ENCODE measurements at places on chromosomes 7 and 10. TPM values are rescaled to one million over a fixed set of nuclear protein-coding genes. Genes with fewer than 3 reads are reported as not detected.

The TSPAN13 gene
- 8.5 TPM for total RNA-seq

The DYDC1 gene
- total RNA-seq = not detected

The TAS2R41 gene
- total RNA-seq = 1.0 TPM

The CPA2 gene
- 0.72 TPM for total RNA-seq

The NXPH1 gene
- total RNA-seq = not detected

The HMX2 gene
- not detected for total RNA-seq

DNA sequence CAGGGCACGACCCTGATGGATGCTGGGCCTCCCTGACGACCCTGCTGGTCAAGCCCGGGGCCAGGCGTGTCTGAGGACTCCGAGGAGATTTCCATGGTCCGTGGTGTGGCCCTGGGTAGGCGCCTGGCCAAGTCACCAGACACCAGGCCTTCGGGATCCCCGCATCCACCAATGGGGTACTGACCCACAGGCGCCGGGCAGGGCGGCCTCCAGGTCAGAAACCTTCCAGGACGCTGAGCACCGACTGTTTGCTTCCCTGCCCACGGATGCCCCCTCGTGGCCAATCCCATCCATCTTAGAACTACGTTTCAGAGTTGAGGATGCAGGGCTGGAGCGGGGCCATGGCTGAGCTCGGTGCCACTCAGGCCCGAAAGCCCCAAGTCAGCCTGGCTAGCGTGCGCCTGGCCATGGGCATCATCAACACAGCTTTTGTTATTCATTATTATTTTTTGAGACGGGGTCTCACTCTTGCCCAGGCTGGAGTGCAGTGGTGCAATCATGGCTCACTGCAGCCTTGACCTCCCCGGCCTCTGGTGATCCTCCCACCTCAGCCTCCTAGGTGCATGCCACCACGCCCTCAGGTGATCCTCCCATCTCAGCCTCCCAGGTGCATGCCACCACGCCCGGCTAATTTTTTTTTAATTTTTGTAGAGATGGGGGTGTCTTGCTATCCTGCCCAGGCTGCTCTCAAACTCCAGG, 7.1 kb upstream of the AMZ1 start:
- H3K4me1 ChIP-seq = no peaks in the 10 kb centered on the region
- peak; percentile 95 for DNase-seq
- H3K36me3 ChIP-seq = no peaks in the 10 kb centered on the region
- no peak overlapping the region for H3K4me3 ChIP-seq
- no peaks in the 10 kb centered on the region for H3K27me3 ChIP-seq

DNA sequence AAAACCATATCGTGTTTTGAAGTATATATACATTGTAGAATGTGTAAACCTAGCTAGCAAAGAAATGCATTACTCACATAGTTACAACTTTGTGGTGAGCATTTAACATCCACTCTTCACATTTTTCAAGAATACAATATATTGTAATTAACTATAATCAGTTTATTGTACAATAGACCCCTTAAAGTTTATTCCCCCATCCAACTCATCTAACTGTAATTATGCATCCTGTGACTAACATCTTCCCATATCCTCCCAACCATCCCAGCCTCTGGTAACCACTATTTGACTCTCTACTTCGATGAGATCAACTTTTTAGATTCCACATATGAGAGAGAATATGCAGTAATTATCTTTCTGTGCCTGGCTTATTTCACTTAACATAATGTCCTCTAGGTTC, 526.4 kb downstream of the KIF20B start:
- no peak overlapping the region for H3K4me3 ChIP-seq
- DNase-seq = no peak
- H3K27me3 ChIP-seq = no peaks in the 10 kb centered on the region
- H3K27ac ChIP-seq = no peak overlapping the region
- H3K4me1 ChIP-seq = no peaks in the 10 kb centered on the region

DNA sequence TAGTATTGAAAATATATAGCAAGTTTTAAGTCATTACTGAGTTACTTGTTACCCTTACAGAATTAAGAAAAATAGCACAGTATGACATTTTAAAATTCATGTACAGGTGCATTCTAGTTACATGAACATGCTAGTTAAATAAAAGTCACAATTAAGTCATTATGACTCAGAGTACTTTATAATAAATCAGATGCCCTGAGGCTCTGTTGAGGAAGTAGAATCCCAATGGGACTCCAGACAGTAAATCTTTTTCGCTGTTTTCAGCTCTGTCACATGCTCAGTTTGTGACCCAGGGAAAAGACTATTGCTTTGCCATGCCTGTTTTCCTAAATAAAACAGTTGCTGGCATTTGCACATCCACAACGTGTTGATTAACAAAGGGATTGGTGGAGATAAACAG, 21.0 kb downstream of the NUDT13 start:
- H3K4me1 ChIP-seq = no peaks in the 10 kb centered on the region
- no peak overlapping the region for H3K4me3 ChIP-seq
- no peak overlapping the region for H3K27ac ChIP-seq

DNA sequence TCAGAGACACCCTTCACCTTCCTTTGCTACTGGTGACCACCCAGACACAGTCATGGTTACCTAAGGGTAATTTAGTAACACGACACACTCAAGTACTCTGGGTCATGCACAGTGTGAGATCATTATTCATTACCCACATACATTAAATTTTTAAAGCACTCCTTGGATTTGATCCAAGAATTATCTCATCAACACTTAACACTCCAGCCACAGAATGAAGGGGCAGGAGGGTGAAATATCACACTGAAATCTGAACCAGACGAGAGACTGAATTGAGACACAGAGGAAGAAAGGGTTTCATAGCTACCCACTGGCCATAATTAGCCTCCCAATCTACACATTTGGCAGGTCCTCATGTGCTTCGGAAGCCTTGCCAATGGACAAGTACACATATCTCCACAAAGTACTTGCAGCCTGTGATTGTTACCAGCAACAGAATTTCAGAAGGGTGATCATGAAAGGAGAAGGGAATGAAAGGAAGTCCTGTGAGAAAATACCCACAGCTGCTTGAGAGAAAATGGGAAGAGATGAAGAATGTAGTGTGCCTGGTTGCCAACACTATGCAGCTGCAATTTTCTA, 189.3 kb downstream of the POLR1F start:
- H3K27ac ChIP-seq = no peak overlapping the region
- DNase-seq = no peak
- H3K4me1 ChIP-seq = no peaks in the 10 kb centered on the region
- no peaks in the 10 kb centered on the region for H3K36me3 ChIP-seq
- no peaks in the 10 kb centered on the region for H3K27me3 ChIP-seq

DNA sequence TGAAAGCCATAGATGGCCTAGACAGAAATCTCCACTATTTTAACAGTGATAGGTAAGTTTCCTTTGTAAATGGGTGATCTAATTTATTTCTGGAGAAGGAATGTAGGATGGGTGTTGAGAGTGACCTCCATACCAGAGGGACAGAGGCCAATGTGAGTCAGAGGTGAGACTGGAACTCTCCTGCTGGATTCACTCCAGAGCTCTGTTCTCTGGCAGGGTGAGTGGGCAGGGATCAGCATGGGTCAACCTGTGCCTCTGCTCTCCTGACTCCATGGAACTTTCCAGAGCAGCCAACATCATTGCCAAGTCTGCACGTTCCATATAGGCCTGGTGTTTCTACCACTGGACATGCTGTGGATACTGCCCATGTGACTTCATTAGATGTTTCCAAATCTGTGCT, 11.4 kb downstream of the AKR1C3 start:
- no peak overlapping the region for H3K4me3 ChIP-seq
- no peaks in the 10 kb centered on the region for H3K4me1 ChIP-seq
- no peaks in the 10 kb centered on the region for H3K27me3 ChIP-seq
- peaks cover 11% of the 10 kb centered on the region for H3K36me3 ChIP-seq
- DNase-seq = no peak

GRCh38 chr7:74272305-74273038, 16.7 kb upstream of the CLIP2 start:
- H3K27me3 ChIP-seq = no peaks in the 10 kb centered on the region
- H3K27ac ChIP-seq = no peak overlapping the region
- no peak overlapping the region for H3K4me3 ChIP-seq
- H3K36me3 ChIP-seq = no peaks in the 10 kb centered on the region
- H3K4me1 ChIP-seq = no peaks in the 10 kb centered on the region

- no peak overlapping the region for H3K4me3 ChIP-seq
- no peak for DNase-seq
- no peak overlapping the region for H3K27ac ChIP-seq
- H3K4me1 ChIP-seq = no peaks in the 10 kb centered on the region
Observed at GRCh38 chr7:2583798-2584580, 25.2 kb downstream of the IQCE start.

DNA sequence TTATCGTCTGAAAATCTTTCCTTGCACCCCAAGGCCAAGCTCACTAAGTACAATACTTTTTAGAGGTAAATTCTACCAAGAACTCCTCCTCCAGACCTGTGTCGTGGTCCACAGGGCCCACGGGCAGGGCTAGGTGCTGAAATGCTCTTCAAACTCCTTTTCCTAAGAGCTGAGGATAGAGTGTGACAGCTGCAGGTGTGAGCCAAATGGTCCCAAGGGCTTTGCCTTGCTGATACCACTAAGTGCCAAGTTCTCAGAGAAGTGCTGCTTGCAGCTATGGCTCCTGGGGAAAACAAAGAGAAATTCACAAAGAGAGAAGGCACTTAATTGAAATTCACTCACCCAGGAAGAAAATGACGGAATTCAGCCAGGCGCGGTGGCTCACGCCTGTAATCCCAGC, 868.9 kb upstream of the AUTS2 start:
- no peaks in the 10 kb centered on the region for H3K36me3 ChIP-seq
- no peak overlapping the region for H3K4me3 ChIP-seq

DNA sequence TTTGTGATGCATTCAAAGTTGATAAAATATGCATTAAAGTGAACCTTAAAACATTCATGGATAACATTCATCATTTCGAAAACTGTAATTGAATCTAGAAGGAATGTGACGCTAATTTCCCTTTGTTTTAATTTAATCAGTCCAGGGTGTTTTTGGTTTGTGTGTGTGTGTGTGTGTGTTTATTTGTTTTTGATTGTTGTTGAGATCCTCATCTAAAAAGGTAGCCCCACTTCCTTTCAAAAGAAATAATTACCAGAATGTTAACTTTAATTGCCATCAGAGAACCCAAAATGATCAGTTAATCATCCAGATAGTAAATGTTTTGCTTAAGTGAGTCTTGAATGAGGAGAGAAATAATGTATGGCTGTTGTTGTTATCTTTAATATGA, 74.5 kb upstream of the PTPRZ1 start:
- no peak overlapping the region for H3K27ac ChIP-seq
- no peaks in the 10 kb centered on the region for H3K27me3 ChIP-seq
- no peaks in the 10 kb centered on the region for H3K4me1 ChIP-seq
- H3K4me3 ChIP-seq = no peak overlapping the region
- no peaks in the 10 kb centered on the region for H3K36me3 ChIP-seq

GRCh38 chr10:84076540-84077195, 62.6 kb upstream of the GHITM start:
- no peak for DNase-seq
- H3K4me1 ChIP-seq = no peaks in the 10 kb centered on the region
- no peak overlapping the region for H3K27ac ChIP-seq

DNA sequence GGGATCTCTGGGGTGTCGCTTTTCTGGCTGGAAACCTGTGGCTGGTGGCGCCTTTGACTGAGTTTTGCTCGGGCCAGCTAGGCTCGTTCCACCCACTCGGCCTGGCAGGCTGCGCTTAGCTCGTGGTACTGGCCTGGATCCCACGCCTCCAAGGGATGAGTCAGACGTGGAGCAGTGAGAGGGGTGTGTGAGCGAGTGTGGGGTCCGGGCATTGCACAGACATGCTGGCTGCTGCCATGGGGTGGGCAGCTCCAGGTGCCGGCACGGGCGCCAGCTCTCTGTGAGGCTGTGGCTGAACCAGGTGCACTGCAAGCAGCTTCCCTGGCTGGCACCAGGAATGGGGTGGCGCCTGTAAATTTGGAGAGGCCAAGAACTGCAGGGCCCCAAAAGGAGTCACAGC, 63.1 kb upstream of the CACNA2D1 start:
- no peak overlapping the region for H3K27ac ChIP-seq
- no peaks in the 10 kb centered on the region for H3K36me3 ChIP-seq
- H3K27me3 ChIP-seq = no peaks in the 10 kb centered on the region
- peak; percentile 81 for DNase-seq
- H3K4me3 ChIP-seq = no peak overlapping the region
- H3K4me1 ChIP-seq = no peaks in the 10 kb centered on the region

DNA sequence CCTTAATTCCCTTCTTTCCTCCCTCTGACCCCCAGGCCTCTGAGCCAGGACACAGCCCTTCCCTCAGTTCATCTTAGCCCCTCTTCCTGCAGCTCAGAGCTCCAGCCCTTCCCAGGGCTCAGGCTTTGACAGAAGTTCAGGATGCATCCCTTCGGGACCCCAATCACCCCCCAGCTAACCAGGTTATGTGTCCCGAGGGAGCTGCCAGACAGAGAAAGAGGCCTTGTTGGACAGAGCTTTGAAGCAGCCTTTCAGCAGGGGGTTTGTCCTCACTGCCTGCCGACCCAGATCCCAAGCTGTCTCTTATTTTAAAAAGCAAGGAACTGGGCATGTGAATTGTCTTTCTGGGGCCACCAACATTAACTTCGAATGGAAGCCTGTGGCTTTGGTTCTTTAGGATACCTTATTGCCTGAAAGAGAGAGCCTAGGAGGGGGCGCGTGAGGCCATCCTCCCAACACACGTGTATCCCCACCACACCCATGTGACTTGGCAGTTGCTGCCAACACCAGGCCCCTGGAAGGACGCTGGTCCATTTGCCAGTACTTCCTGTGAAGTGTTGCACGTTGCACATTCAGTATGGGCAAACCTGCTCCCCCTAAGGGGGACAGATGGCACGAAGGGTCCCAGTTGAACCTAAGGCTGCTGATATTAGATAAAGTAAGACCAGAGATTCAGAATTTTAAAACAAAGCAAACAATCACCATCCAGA, 858 bp downstream of the CCDC136 start:
- no peak for DNase-seq
- H3K4me1 ChIP-seq = no peaks in the 10 kb centered on the region
- no peaks in the 10 kb centered on the region for H3K36me3 ChIP-seq
- H3K27me3 ChIP-seq = no peaks in the 10 kb centered on the region
- no peak overlapping the region for H3K4me3 ChIP-seq

DNA sequence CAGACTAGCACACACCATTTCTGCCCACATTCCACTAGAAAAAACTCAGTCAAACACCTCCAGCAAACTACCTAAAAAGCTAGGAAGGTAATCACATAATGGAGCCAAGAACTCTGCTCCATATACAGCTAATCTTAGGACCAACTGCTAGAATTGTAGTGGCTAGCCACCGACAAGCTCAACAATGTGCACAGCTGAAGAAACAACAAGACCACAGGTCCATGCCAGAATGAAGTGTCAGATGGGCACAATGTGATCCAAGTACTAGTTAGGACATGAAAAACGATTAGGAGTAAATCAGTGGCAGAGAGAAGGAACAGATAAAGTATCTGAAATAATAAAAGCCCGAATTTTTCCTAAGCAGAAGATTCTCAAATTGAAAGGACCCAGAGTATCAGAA, 38.6 kb downstream of the TMEM106B start:
- DNase-seq = no peak
- H3K4me1 ChIP-seq = no peaks in the 10 kb centered on the region
- H3K36me3 ChIP-seq = no peaks in the 10 kb centered on the region
- H3K27ac ChIP-seq = no peak overlapping the region

- no peaks in the 10 kb centered on the region for H3K4me1 ChIP-seq
- H3K4me3 ChIP-seq = no peak overlapping the region
- H3K27me3 ChIP-seq = no peaks in the 10 kb centered on the region
Observed at GRCh38 chr7:107152011-107152410, 16.8 kb upstream of the HBP1 start.

GRCh38 chr7:7256731-7257274, 74.5 kb downstream of the C1GALT1 start:
- H3K27ac ChIP-seq = no peak overlapping the region
- H3K36me3 ChIP-seq = peaks cover 3% of the 10 kb centered on the region
- no peak overlapping the region for H3K4me3 ChIP-seq
- no peak for DNase-seq
- no peaks in the 10 kb centered on the region for H3K4me1 ChIP-seq
